Neural crest cell (in vitro differentiated cells): ENCODE measurements at places on chromosomes 3 and 15.

DNA sequence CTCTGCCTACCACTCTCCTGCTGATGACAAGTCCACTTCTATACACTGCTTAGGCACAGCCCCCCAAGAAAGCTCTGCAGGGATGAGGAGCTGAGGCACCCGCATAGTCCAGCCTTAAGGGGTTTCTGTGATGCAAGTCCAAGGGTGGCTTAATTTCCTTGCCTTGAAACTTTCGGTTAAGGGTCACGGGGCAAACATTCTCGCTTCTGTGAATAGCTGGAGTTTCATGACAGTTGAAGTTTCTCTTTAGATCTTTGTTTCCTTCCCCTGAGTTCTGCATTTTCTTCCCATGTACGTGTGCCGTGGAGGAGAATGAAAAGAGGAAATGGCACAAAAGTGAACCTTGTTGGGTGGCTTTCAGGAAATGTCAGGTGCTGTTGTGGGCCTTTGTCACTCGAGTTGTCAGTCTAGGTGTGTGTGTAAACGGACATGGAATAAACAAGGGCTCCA, 7.0 kb downstream of the GPR160 start:
- no peak overlapping the region for H3K4me3 ChIP-seq
- DNase-seq: no peak
- H3K4me1 ChIP-seq: no peaks in the 10 kb centered on the region
- peaks cover 41% of the 10 kb centered on the region for H3K27me3 ChIP-seq
- no peak overlapping the region for H3K27ac ChIP-seq

DNA sequence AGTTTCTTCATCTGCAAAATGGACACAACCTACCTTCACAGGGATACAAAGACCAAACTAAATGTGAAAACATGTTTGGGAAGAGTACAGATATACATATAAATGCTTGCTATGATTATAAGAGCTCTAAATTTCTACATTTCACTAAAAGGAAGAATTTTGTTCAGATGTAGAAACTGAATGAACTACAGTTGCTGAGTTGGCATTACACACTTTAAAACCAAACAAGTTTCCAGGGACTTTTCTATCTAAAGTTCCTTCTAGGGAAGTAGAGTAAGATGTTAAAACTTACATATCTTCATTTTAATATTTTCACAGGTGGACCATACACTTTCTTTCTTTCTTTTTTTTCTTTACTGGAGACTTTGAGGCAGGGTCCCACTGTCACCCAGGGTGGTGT, 4.6 kb downstream of the AAGAB start:
- peaks cover 3% of the 10 kb centered on the region for H3K27me3 ChIP-seq
- peaks cover 28% of the 10 kb centered on the region for H3K36me3 ChIP-seq
- H3K27ac ChIP-seq: no peak overlapping the region
- no peak overlapping the region for H3K4me3 ChIP-seq
- no peak for DNase-seq
- peaks cover 17% of the 10 kb centered on the region for H3K4me1 ChIP-seq

DNA sequence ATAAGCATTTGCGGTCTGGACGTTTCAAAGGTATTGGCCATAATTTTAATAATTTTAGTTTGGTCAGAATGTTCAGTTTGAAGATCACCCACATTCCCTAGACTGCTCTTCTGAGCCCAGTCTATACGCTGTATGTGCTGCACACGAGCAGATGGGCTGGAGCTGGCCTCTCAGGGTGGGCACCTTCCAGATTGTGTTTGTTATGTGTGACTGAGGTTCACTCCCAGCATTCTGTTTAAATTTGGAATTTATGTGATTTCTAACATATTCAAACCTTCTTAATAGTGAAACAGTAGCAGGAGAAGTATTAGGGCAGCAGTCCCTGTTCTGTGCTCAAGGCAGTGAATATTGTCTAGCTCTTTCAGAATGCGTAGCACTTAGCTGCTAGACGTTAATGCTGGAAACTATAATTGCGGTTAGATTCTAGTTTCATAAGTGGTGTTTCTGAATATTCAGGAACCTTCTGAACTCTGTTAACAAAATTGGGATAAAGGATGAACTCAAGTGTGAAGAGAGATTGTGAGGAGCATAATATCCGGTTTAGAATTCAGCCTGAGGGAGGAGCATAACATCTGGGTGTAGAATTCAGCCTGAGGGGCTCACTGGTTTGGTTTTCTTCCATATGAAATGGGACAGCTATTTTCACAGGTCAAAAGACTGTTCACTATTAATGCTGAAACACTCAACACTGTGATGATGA, 68.6 kb upstream of the RPL35A start:
- peaks cover 20% of the 10 kb centered on the region for H3K36me3 ChIP-seq
- H3K27ac ChIP-seq: peak overlapping the region; percentile 62
- peaks cover 31% of the 10 kb centered on the region for H3K4me1 ChIP-seq
- DNase-seq: no peak

- no peaks in the 10 kb centered on the region for H3K27me3 ChIP-seq
- DNase-seq: no peak
- no peak overlapping the region for H3K4me3 ChIP-seq
- H3K36me3 ChIP-seq: peaks cover 2% of the 10 kb centered on the region
Observed at GRCh38 chr15:58487041-58487723, 55.4 kb downstream of the LIPC start.

- no peak overlapping the region for H3K27ac ChIP-seq
- DNase-seq: peak; percentile 43
- peaks cover 64% of the 10 kb centered on the region for H3K27me3 ChIP-seq
- H3K4me3 ChIP-seq: no peak overlapping the region
- H3K4me1 ChIP-seq: no peaks in the 10 kb centered on the region
Observed at GRCh38 chr3:42300013-42300412, 34.0 kb upstream of the CCK start.

GRCh38 chr3:43181202-43181821, 75.4 kb upstream of the POMGNT2 start:
- peaks cover 1% of the 10 kb centered on the region for H3K27me3 ChIP-seq
- no peaks in the 10 kb centered on the region for H3K36me3 ChIP-seq
- H3K4me3 ChIP-seq: no peak overlapping the region
- DNase-seq: no peak
